ENCODE measurements at places on chromosomes 6 and 20. TPM values are rescaled to one million over a fixed set of nuclear protein-coding genes. Genes with fewer than 3 reads are reported as not detected.

The PSORS1C2 gene
- not detected for total RNA-seq

The TNF gene
- not detected for total RNA-seq

The RHAG gene
- 3.5 TPM for total RNA-seq

The RPS6KA2 gene
- total RNA-seq: 37.1 TPM

The C20orf141 gene
- total RNA-seq: not detected

The BHLHE23 gene
- total RNA-seq: 4.7 TPM

The SLC26A8 gene
- total RNA-seq: 1.4 TPM

The LINC00237 gene
- total RNA-seq: 2.1 TPM

The ADGB gene
- 3.1 TPM for total RNA-seq

The CCN6 gene
- total RNA-seq: not detected

The TMEM74B gene
- 7.1 TPM for total RNA-seq

The PROKR2 gene
- total RNA-seq: not detected

The PNLDC1 gene
- 0.49 TPM for total RNA-seq

The SLC2A4RG gene
- 32.0 TPM for total RNA-seq

The FAXC gene
- total RNA-seq: 13.9 TPM

The LY6G6D gene
- total RNA-seq: not detected

The VSTM2L gene
- 25.0 TPM for total RNA-seq

The IMPG1 gene
- 68.0 TPM for total RNA-seq

The PABPC1L gene
- total RNA-seq: 17.4 TPM

The FAM210B gene
- 38.4 TPM for total RNA-seq

The HM13 gene
- total RNA-seq: 64.3 TPM

The NMBR gene
- 0.71 TPM for total RNA-seq

The RNF5 gene
- 73.4 TPM for total RNA-seq

The OXT gene
- not detected for total RNA-seq

The SRPK1 gene
- 96.9 TPM for total RNA-seq

The CCDC170 gene
- 3.5 TPM for total RNA-seq

The TBXT gene
- total RNA-seq: not detected

The ZKSCAN4 gene
- total RNA-seq: 12.1 TPM

The GPR63 gene
- total RNA-seq: 5.6 TPM

The PGBD1 gene
- 12.5 TPM for total RNA-seq

The SULF2 gene
- total RNA-seq: 111 TPM

The AURKA gene
- total RNA-seq: 9.7 TPM

Measured in camera-type eye (tissue), 1 donor.